ENCODE measurements at places on chromosomes 2 and 18.

DNA sequence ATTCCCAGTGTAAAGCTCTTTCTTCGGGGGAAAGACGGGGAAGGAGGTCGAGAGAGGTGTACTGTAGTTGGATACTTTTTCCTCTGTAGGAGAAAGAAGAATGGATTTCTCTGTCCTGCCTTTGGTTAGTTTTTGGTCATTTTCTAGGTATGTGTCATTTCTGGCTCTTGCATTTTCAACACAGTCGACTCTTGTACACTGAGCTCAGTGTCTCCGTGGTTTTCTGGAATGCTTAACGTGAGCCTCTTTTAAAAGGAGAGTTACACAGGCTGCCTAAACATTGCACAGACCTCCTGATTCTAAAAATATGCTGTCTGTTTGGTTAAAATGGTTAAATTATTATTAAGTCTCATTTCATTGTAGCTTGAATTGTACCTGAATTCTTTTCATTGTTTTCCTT lies 21.8 kb upstream of the GLS start:
- DNase-seq: no peak

DNA sequence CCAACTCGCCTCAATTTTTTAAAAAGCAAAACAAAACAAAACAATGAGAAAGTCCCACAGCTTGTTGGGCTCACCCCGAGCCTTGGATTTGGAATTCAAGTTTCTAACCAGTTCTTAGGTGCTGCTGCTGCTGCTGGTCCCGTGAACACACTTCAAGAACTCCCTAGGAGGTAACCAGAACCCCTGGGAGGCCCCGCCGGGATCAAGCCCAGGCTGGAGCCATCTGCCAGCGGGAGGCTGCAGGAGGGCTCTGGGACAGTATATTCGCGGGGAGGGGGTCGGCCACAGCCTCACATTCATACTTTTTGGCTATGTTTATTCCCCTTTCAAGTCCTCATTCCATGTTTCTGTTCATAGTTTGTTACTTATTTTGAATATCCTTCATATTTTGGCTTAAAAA lies 223.4 kb downstream of the TFCP2L1 start:
- DNase-seq: no peak

DNA sequence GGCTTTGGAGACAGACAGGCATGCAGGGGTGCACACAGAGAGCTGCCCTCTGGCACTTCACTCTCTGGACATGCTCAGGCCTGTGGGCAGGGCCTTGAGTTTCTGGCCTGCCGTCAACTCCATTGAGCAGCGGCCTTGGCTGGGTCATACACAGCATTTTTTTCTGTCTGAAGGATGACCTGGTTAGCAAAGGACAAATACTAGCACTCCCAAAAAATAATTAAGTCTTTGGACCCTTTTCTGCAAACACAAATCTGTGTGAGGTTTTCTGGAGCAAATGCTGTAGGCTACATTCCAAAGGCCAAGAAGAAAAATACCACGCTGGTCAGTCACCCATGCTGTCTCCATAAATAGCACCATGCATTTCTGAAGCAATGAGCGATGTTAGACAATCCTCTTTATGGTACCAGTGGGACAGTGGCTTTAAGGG lies 124.7 kb upstream of the CTAGE1 start:
- no peak for DNase-seq

- no peak for DNase-seq
These were observed 112.1 kb downstream of the NDUFA10 start for GRCh38 chr2:239912938-239913635.

DNA sequence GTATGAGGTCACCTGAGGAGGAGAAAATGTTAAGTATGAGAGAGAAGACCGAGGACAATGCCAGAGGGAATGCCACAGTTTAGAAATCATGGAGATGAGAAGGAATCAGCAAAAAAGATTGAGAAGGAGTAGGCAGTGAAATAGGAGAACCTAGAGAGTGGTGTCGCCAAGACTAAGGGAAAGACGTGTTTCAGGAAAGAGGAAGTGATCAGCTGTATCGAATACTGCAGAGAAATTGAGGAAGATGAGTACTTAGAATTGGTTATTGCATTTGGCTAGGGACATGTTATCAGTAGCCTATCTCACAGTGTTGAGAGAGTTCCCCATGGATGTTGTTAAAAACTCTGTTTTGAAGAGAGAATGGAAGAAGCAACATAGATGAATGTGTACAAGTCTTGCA lies 112.3 kb downstream of the GALNT1 start:
- no peak for DNase-seq

DNA sequence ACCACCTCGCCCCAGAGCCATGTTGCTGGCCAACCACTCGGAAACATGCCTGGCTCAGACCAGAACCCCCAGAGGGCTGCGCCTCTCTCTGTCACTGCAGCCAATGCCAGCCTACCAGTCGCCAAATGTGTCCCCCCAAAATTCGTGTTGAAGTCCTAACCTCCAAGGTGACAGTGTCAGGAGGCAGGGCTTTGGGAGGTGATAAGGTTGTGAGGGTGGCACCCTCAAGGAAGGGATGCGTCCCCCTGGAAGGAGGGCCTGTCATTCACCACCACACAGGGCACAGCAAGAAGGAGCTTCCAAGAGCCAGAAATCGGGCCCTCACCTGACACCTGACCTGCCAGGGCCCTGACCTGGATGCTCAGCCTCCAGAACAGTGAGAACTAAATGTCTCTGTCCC lies 291.9 kb upstream of the SALL3 start:
- DNase-seq: no peak

DNA sequence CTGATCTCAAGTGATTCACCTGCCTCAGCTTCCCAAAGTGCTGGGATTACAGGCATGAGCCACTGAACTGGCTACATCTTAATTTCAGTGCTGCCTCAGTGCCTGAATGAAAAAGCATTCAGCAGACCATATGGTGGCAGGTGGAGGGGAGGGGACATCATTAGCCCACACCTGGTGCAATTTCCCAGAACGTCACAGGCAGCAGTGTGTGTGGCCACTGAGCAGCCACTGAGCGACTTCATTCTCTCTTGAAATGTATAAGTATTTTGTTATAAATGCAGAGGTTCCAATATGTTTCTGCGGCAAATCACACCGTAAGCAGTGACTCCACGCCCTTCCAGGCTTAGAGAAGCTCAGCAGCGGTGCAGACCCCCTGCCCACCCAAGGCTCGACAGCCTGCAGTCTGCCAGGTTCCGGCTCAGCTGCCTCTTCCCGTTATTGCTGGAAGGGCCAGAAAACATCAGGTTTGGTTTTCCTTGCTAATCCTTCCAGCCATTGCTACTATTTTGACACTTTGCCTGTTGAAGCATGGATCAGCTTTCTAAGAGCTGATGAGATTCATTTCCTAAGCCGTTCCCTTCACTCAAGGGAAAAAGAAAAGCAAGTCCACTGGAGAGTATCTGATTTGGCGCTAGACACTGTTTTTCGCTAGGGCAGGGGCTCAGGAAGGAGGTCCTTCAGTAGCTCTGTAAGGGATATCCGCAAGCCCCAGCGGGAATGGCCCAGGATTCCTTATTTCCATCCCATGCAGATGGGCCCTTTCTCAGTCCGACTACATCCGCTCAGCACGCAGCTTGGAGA lies 250.7 kb downstream of the VAPA start:
- DNase-seq: no peak
